Dermis microvascular lymphatic vessel endothelial cell (primary cell): ENCODE measurements at places on chromosomes 3 and 15. TPM values are rescaled to one million over a fixed set of nuclear protein-coding genes. Genes with fewer than 3 reads are reported as not detected.

GRCh38 chr15:68979816-68980215 lies 34.7 kb upstream of the NOX5 start:
- no peak for DNase-seq

- DNase-seq = no peak
Measured at GRCh38 chr15:34650177-34650576, 66.7 kb upstream of the GOLGA8B start.

SUMF1 gene
- total RNA-seq = 45.1 and 77.0 TPM in 2 replicates

- DNase-seq = no peak
Measured at GRCh38 chr15:101174152-101174920, 77.5 kb downstream of the CHSY1 start.

GRCh38 chr3:31754575-31755278 lies 222.0 kb downstream of the STT3B start:
- DNase-seq = no peak

DNA sequence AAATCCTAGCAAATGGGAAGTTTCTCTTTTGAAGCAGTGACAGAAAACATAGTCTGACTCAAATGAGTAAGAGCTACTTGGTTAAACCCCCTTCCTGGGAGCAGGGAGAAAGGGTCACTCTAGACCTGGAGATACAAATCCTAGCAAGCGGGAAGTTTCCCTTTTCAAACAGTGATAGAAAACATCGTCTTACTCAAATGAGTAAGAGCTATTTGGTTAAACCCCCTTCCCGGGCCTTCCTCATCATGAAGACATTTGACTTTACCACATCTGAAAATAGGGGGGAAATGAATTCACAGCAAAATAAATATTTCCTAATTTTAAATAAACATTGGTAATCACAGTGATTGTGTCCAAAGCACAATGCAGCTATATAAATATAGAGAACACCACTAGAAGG lies 79.2 kb downstream of the FOXB1 start:
- DNase-seq = no peak

BNC1 gene
- 1.0 and 1.6 TPM in 2 replicates for total RNA-seq

DNA sequence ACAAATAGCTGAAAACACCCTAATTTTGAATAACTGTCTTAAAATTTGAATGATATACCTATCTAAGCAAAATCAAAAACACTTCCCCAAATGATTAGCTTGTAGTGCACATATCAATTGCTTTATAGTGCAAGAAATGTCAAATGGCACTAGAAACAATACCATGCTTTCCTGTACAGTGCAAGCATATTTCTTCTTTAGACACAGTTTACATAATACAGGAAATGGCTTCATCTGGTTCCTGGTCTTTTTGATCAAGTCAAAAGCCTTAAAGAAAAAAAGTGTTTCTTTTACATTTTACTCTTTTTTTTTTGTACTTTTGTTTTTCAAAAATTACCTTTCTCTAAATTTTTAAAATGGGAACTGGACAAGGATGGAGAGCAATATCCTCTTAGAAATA lies 352.1 kb downstream of the MECOM start:
- DNase-seq = no peak

DNA sequence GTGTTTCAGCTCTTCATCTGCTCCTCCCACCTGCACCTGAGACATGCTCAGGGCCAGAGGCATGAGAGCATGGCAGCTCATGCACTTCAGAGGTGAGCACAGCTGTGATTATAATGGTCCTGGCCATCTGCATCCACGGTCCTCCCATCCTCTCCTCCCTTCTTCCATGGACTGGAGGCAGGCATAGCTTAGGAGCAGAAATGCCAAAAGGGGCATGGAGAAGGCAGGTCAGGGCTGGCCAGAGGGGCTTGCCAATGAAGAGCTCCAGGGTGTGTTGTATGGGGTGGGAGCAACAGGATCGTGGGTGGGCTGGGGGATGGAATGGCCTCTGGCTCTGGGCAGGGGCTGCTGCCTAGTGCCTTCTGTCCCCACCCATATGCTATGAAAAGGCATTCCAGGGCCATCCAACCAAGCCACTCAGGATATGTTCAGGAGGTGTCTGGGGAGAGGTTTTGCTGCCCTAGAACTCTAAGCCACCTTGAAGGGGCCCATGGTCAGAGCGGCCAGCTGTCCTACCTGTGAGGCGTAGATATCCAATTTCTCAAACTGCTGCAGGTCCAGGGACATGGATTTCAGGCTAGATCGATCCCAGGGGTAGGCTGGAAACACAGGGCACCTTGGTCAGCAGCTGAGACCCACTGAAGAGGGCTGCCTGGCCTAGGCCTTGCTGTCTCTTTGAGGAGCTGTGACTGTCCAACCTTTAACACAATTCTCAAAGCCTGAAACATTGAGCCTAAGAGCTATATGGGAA lies 26.1 kb downstream of the KY start:
- no peak for DNase-seq

DNA sequence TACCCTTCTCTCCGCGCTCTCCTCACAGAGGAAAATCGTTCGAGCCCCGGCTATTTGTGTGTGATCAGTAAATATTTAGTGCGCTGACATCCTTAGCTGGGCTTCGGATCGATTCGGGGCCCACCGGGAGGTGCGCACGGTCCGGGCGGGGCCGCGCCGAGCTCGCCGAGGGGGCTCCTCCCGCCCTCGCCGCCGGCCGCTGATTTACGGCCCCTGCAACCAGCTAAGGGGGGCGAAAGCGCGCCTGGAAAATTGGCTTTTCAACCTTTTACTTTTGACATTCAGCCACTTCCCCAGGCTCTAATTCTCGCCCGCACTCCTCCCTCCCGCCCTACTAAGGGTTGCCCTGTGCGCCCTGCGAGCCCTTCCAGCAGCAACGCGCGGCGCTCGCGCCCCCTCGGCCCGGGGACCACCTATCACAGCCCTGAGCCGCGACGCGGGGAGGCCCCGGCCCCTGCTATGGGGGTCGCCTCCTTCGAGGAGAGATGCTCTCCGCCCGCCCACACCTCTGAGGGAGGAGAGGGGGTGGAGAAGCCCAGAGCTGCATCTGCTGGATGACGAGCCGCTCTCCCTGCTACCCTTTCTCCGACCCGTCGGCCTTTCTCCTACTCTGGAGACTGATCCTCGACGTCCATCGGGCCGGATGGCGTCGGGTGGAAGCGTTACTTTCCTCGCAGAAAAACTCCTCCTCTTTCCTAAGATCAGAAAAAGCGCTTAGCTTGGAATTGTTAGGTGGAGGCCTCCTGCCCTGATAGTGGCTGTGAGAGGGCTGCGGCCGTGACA lies 7.8 kb upstream of the NR2F2 start:
- no peak for DNase-seq

DNA sequence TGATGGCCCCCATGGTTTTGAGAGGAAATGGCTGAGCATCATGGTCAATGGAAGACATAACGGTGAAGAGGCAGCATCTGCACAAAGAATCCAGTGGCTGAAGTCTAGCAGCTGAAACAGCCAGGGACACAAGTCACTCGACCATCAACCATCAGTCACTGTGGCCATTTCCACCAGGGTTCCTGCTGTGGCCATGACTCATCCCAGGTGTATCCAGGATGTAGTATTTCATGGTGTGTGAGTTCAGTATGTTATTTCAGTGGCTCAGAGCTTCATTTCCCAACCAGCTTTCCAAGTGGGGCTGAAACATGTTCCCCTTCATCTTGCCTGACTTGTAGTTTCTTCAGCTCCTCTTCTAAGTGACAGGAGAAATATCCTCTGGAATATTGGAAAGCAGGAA lies 47.8 kb upstream of the WNT5A start:
- DNase-seq = no peak

CTXN2 gene
- not detected in 2 replicates for total RNA-seq

DNA sequence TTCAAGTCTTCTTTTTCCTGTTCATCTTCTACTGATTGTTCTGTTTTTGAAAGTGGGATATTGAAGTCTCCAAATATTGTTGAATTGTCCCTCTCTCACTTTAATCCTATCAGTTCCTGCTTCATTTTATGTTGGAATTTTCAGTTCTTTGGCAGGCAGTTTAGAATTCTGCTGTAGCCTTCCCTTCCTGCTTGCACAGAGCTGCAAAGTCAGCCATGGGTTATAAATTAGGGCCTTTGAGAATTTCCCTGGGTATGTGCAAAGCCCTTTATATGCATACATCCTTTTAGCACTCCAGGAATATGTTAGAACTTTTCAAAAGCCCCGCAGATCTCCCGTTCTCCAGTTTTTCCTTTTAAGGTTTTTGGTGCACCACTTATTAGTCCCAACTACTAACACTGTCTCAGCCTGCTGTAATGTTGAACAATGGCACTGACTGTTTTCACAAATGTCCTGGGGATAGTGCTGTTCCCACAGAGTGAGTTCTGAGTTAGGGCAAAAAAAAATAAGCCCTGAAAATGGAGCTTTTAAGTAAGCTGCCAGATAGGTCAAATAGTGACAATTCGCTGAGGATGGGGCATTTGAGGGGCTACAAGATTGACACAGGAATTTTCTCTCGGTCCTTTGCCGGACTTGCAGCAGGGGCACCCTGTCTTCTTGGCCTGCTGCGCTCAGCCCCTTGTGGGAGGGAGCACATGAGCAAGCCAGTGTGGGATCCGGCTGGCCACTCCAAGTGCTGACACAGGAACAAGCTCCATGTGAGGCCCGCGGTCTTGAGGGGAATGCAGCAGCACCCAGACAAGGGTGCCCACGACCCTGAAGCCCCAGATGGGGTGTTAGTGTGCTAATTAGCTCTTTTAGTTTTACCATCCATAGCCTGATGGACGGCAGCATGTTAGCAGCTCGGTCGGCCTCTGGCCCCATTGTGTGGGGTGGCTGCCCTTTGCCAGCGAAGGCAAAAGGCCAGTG lies 96.0 kb downstream of the VPS8 start:
- DNase-seq = no peak

TM4SF18 gene
- 318 and 366 TPM in 2 replicates for total RNA-seq

- no peak for DNase-seq
Measured at GRCh38 chr15:84921121-84921520, 36.7 kb downstream of the SLC28A1 start.

CILP gene
- total RNA-seq = under 0.01 TPM in 1 of 2 replicates, not detected in the other

DNA sequence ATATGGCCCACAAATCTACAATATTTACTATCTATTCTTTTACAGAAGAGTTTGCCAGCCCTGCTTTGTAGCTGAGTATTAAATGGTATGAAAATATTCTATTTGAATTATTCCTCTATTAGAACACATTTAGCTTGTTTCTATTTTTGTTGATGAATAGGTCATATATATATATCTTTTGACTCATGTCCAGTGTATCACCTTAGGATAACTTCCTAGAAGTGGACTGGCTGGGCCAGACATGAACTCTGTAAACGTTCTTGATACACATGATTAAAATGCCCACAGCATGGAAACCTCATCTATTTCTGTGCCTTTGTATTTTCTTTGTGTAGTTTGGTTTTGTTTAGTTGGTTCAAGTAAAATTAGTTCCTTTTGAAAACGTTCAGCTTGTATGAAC lies 37.1 kb downstream of the DAZL start:
- DNase-seq = no peak

TMEM266 gene
- total RNA-seq = 0.13 TPM in 1 of 2 replicates, not detected in the other

SMCO1 gene
- not detected in 2 replicates for total RNA-seq

GRCh38 chr3:142888099-142888480 lies 793 bp downstream of the PCOLCE2 start:
- no peak for DNase-seq
